Myocyte (in vitro differentiated cells): ENCODE measurements at places on chromosomes 1 and 21.

- peak; percentile 93 for DNase-seq
These were observed 25.3 kb upstream of the ADGRB2 start for GRCh38 chr1:31789259-31790065.

DNA sequence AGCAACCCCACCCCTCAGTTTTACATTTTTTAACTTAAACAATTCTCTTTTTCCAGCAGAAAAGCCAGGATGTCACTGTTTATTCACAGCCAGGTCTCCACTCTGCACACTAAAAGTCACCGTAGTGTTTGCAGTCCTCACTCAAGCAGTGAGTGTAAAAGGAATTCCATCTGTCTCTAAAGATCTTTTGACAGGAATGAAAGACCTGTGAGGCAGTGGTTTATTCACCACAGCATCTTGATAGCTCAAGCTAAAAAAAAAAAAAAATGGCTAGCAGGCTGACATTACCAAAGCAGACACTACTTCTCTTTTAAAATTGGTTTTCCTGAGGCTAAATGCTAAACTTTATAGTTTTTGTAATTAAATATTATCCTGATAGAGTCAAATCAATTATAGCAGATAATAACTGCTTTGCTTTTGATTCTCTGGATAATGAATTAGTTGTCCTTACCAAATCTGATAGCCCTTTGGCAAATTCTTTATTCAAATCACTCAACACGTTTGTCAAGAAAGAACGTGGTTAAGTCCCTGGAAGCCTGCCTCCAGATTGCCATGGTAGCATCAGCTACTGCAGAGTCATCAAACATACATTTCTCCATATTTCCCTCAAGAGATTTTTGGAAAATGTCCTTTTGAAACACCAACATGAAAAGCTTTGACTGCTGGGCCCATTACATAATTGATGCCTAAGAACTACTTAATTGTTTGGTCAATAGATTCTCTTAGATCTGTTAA is 22.2 kb upstream of the SLC5A9 start:
- peak; percentile 62 for DNase-seq

GRCh38 chr1:107862064-107862463 is 102.9 kb downstream of the VAV3 start:
- DNase-seq, result no peak

GRCh38 chr1:118136187-118136941 is 48.7 kb downstream of the SPAG17 start:
- DNase-seq, result peak; percentile 18

DNA sequence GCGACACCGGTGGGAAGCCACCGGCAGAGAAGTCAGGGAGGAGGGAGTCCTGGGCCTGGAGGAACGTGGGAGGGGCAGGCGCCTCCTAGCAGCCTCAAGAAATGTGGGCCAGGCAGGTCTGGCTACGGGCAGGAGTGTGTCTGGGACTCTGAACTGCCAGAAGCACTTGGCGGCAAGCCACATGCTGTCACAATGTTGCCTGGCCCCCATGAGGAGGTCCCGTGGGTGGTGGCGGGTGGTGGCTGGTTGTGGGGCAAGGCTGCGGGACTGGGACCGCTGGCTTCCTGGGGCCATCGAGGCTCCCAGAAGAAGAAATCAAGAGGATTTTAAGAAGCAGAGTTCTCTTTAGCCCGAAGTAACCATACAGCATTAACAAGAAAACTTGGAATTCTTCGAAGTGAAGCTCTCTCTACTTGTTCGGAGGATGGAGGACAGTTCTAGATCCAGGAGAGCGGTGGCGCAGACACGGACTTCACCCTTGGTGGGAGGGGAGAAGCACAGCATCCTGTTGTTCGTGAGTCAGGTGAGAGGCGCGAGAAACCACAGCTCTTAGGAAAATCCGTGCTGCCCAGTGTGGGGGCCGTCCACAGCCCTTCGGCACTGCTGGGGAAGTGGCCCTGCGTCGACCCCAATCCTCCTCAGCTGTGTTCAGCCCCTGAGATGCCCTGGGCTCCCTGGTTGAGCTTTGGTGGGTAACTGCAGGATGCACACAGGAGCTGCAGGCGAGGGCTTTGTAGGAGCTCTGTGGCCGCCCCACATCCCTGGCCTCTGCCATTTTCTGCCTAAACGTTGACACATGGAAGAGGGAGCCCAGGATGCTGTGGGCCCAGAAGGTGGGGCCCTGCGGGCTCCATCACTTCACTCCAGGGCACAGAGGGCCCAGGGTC is 12.4 kb downstream of the SKI start:
- no peak for DNase-seq

DNA sequence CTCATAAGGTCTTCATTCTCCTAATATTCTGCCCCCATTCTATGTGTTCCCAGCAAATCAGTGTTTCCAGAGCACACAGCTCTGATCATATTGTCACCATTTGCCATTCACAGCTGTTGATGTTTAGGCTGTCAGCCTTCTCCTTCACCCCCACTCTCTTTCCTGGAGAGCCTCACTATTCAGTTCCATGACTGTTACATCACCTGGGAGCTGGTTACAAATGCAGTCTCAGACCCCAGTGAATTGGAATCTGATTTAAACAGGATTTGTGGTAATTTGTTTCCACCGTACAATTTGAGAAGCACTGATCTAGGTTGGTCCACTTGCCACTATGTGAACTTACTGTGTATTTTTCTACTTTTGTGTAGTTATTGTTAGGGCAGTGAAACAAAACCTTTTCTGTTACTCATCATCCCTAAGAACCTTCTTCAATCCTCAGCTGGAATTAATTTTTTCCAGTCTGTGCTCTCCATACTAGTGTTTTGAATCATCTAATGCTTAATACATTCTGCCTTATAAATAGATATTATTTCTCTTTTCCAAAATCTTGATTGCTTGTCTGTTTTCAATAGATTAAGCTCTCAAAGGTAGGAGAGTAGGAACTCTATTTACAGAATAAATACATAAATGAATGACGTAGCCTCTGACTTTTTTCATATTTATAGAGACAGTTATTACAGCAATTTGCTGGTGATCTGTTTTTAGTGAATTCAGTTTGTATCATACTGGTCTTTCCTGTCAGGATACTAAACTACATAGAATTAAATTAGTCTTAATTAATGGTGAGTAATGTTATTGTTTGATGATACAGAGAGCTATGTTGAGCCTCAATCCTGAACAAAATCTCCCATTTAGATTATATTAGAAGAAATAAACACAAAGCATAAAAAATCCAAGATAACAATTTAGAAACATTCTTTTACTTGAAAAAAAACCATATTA is 8.1 kb downstream of the SNX7 start:
- DNase-seq, result peak; percentile 24

DNA sequence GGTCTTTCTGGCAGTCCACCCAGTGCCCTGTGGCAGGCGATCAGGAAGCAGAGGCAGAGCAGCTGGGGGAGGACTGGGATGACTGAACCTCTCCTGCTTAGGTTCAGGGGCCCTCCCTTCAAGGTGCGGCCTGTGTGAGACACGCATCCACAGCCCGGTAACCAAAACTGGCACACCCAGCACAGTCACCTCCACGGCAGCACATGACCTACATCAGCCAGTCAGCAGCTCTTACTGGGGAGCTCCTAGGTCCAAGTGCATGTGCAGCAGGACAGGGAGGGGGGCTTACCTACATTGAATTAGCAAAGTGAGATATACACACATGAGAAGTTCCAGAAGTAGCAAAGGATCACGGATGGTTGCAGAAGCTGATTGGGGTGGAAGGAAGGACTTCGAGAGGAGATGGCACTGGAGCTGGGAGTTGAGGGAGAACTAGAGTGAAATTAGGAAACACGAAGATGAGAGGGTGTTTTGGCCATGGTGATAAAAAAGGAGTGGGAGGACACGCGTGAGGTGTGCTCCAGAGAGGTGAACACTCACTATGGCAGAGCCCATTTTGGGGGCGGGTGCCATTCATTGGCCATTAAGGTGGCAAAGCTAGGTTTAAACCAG is 51.4 kb upstream of the IRF2BP2 start:
- DNase-seq, result no peak

DNA sequence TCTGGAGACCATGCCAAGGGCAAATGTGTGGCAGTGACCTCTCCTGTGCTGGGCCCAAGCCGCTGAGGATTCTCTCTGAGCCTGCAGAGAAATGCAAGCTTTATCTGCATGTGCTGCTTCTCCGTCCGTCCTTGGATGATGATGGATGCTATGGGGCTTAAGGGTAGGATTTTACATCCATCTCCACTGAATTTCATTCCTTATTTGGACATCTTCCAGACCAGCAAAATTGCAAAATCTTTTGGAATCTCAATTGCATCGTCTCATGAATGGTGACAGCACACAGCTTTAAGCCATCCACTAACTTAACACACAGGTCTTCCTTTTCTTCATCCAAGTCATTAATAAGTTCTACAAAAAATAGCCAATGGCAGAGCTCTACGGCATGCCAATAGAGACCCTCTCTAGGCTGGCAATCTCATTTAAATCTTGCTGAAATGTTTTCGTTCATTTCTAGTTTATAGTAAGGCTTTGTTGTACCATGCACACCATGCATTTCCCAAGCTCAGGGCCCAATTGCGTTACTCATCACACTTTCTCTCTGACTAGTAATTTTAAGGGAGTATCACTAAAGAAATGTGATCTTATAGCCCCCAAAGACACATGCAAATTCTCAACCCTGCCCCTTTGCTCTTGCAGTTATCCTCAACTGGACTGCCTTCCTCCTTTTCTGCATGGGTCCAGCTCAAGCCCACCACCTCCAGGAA is 11.1 kb downstream of the BATF3 start:
- no peak for DNase-seq

- DNase-seq, result no peak
These were observed 311.8 kb downstream of the PLPP3 start for GRCh38 chr1:56267611-56268010.

- no peak for DNase-seq
These were observed 90.6 kb downstream of the LRRIQ3 start for GRCh38 chr1:74107394-74107793.

DNA sequence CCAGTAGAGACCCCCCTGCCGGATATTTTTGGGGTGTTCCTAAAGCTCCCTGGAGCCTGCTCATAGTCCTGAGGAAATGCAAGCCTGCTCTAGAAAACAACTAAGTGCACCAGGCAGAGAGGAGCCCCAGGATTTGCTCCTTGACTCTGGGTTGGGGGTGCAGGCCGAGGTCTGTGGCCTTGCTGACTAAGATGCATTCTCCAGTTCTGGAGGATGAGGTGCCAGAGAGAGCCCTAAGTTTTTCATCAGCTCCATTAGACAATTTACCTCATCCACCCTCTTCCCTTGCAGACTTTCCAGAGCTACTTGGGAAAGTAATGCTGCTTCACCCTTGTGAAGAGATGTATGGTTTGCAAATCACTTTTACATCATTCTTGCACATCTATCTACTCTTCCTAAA is 9.1 kb downstream of the TUFT1 start:
- no peak for DNase-seq

GRCh38 chr1:5828308-5828935 is 163.8 kb downstream of the NPHP4 start:
- peak; percentile 3 for DNase-seq

DNA sequence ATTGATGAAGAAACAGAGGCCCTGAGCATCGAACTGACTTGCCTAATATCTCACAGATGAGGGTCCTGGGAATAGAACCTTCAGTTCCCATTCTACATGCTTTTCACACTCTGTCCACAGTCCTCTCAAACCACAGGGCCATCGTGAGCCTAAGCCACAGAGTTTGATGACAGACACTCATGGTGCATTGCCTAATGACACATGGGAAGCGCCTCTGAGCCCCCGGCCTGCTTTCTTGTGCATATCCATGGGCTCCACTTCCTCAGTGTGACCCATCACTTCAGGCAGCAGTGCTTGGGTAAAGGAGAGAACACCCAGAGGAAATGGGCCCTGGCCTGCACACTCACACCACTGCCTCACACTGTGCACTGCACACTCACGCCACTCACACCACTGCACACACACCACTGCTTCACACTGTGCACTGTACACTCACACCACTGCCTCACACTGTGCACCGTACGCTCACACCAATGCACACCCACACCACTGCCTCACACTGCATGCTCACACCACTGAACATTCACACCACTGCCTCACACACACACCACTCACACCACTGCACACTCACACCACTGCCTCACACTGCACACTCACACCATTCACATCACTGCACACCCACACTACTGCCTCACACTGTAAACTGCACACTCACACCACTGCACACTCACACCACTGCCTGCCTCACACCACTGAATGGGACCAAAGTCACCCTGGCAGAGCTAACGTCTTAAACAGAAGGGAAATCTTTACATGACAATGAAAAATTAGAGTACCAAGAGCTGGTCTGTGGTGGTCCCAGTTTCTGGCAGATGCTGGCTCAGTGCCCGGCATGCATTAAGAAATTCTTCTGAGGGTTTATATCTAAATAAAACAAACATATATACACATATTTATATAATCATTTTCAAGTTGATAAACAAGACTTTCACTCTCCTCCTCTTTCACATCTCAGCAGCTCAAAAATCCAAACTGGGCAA is 53.0 kb downstream of the KANK4 start:
- DNase-seq, result no peak

GRCh38 chr1:101993710-101994109 is 3.0 kb downstream of the OLFM3 start:
- no peak for DNase-seq

DNA sequence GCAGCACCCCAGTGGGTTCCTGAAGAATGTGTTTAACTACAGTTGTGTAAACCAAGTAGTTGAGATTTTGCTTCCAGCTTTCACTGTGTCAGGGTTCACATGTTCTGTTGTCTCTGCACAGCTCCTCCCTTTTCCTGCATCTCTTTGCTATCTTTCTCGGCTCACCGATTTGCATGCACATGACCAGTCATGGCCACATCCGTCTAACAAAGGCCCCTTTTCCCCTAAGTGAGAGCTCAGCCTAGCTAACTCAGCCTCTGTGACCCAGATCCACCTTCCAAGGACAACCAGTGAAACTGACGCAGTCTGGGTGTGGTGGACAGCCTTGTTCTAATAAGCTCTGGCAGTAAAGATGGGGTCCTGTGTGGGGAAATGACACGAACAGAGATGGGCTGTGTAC is 101.1 kb downstream of the ZP4 start:
- DNase-seq, result no peak

DNA sequence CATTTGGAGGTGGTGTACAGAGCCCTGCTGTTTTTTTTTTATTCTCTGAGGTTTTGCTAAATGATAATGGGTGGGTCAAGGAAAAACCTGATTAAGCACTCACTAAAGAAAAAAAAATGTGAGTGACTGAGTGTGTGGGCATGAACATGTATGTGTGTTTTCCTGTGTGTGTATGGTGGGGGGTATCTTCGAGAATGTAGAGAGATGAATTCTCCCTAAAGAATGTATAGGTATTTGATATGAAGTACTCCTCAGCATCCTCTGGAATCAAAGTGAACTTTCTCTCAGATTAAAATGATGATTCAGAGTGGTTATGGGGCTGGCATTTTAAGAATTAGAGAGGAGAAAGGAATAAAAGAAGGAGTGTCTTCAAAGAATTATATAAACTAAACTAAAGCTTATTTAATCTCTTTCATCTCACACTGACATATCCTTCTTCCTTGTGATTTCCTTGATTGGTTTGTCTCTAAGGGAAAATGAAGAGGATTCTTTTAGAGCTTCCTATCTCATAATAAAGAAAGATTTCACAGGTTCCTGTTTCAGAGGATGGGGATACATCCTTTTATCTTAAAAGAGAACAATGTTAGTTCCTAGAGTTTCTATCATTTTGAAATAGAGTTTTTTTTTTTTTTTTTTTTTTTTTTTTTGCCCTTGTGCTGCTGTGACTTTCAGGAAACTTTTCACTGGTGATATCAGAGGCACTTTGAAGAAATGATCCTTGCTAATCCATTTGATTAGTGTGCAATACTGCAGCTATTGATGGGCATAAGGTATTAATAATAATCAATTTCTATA is 23.9 kb downstream of the S1PR1 start:
- DNase-seq, result no peak

- peak; percentile 39 for DNase-seq
These were observed 14.0 kb upstream of the HLCS start for GRCh38 chr21:36980280-36981048.

GRCh38 chr1:219446288-219446687 is 166.6 kb downstream of the ZC3H11B start:
- DNase-seq, result no peak
